ENCODE measurements at places on chromosomes 16 and 17. TPM values are rescaled to one million over a fixed set of nuclear protein-coding genes. Genes with fewer than 3 reads are reported as not detected.

The CD300H gene
- not detected for total RNA-seq

DNA sequence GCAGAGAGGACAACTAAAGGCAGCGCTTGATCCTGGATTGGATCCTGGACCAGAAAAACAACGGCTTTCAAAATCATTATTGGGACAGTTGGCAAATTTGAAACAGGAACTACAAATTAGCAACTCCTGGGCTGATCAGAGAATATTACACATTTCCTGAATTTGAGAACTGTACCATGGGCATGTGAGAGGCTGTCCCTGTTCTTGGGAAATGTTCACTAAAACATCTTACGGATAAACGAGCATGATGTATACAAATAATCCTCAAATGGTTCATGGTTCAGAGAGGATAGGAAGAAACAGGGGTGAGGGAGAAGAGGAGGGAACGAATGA, 2.3 kb upstream of the ITGAE start:
- no peak for DNase-seq

The SKAP1 gene
- total RNA-seq, result 5.4 TPM

DNA sequence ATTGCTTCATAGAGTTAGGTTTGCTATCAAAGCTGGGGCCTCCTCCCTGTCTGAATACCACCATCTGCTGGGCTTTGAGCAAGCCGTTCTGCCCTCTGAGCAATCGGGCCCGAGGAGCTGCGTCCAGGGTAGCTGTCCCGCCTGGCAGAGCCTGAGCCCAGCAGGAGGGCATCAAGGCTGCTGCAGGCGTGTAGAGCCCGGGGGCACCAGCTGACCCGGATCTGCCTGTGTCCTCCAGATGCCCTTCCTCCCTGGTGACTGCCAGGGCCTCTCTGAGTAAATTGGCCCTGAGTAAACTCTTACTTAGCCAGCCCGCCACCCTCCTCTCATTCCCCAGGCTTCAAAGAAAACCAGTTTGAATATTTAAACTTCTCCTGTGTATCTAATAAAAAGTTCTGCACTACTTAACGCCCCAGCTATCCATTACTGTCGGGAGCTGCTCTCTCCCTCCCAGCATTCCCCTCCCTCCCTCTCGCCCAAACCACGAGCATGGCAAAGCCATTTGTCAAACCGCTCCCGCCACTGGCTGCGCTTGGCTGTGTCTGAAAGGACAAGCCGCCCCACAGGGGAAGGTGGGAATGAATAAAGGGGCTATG, 16.4 kb downstream of the CDK5RAP3 start:
- no peak for DNase-seq
